ENCODE measurements at places on chromosomes 1 and 21.

DNA sequence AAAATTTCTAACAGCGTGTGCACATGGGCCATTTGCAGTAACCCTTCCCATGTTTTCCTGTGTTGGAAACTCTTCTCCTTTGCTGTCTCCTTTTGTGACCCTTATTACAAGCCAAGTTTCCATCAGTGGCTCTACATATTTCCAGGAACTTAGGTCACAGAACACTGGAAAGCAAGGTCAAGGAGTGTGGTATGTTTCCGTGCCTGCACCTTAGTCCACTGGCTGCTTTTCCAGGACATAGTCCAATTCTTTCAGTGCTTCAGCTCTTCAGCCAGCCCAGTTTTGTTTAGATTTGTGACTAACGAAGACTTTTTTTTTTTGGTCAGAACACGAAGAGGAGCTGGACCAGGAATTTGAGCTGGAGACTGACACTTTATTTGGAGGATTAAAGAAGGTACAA, 33.8 kb downstream of the HHAT start:
- no peak for DNase-seq

GRCh38 chr1:63198871-63199394, 123.4 kb upstream of the FOXD3 start:
- DNase-seq: no peak

GRCh38 chr1:119732465-119733168, 20.9 kb downstream of the PHGDH start:
- DNase-seq: no peak

DNA sequence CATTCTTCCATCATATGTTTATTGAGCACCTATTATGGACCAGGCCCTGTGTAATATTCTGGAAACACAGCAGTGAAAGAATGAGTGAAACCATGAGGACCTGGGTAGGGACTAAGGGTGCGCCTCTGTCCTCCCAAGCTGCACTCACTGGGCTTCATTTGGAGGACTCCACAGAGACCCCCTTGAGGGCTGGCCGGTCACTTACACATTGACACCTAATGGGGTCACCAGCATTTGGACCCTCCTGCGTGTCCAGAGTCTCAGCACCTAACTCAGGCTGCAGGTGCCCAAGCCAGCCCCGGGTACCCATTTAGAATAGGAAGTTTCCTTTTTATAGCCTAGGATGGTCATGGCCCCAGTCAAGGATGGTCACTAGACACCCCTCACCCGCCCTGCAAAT, 2.8 kb upstream of the FNDC5 start:
- DNase-seq: no peak

- peak; percentile 49 for DNase-seq
Measured at GRCh38 chr1:26317612-26318337, at the start of gene CD52. CD52 (plus strand) TSS chr1:26317958; CDS start chr1:26318018, 60 bp downstream.

- DNase-seq: no peak
Measured at GRCh38 chr1:173414539-173415226, 62.5 kb upstream of the PRDX6 start.
